ENCODE measurements at places on chromosomes 2 and 18. TPM values are rescaled to one million over a fixed set of nuclear protein-coding genes. Genes with fewer than 3 reads are reported as not detected.

DNA sequence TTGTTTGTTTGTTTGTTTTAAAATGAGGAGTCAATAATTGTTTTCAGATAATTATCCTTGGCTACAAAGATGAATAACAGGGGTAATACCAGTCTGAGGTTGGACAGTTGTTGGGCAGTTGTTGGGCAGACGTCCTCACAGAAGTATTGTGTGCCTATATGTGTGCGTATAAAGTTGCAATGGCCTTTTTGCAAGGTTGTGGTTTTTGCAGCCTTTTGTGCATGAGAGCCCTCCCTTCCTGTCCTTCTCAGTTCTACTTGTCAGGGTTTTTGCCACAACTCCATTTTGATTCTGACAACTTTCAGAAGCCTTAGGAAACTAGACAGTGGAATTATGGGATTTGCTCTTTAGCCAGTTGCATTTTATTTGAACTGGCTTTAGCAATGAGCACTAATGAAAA is 6.0 kb upstream of the STK39 start:
- no peaks in the 10 kb centered on the region for H3K27me3 ChIP-seq
- no peaks in the 10 kb centered on the region for H3K36me3 ChIP-seq
- no peak overlapping the region for H3K4me3 ChIP-seq
- no peak for DNase-seq
- no peak overlapping the region for H3K27ac ChIP-seq

The TUBA4B gene
- total RNA-seq, result not detected

DNA sequence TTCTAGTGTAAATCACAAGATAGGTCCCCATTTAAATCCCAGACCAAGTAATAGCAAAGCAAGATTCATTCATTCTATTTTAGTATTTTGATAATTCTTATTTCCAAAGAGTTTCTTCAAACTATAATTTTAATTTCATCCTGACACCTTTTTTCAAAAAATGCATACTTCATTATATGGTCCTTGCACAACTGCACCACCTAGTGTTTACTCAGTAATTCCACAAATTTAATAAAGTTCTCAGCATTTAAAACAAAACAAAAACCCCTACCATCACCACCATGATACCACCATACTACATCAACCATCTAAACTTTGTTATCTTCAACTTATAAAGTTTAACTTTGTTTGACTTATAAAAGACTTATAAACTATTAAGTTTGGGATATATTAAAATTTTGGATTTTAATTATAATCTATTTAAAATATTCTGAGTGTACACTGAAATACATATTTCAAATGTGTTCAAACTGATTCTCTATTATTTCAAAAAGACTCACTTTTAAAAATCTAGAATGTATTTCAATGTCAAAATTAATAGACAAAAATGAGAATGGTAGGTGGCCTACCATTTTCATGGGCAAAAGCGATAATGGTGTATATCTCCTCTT is 44.2 kb downstream of the WDPCP start:
- H3K4me1 ChIP-seq, result peaks cover 4% of the 10 kb centered on the region
- no peak overlapping the region for H3K4me3 ChIP-seq

DNA sequence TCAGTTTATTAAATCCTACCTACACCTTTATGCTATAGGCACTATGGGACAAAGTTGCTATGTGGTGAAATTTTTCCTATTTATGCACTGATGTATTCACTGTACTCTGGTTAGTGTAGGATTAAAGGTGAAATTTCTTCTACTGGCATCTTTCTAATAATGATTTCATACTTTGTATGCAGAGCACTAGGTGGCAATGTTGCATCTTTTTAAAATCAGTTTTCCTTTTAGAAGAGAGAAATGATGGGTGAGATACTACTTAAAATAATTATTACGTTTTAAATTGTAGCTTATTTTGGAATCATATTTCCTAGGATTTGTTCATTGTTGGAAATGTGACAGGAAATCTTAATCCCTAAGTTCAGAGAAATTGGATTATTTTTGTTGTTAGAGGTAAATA is 150.9 kb downstream of the CD8B2 start:
- H3K27ac ChIP-seq, result no peak overlapping the region
- H3K27me3 ChIP-seq, result peaks cover 3% of the 10 kb centered on the region
- H3K4me1 ChIP-seq, result no peaks in the 10 kb centered on the region
- H3K36me3 ChIP-seq, result no peaks in the 10 kb centered on the region
